ENCODE measurements at places on chromosomes 5 and 9.

- no peak for DNase-seq
Observed at GRCh38 chr5:148967783-148968182, 95.1 kb downstream of the SH3TC2 start.

- no peak for DNase-seq
Observed at GRCh38 chr9:91810286-91810905, 139.6 kb downstream of the ROR2 start.

DNA sequence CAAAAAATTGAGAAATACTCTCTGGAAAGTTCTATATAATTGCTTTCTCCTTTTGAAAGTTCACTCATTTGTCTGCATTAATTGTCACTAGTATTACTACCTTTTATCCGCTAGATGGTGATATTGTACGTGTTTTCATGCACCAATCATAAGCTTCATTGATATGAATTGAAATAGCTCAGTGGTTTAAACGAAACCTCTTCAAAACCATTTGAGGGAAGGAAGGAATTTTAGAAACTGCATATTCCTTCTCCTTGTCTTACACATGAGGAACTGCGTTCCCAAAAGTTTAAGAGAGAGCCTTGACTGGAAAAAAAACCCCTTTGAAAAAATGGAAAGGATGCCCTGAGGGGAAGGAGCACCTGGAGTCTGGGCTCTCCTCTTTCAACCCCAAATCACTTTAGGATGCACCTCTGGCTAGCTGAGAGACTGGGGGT, 98.6 kb downstream of the YTHDC2 start:
- no peak for DNase-seq

GRCh38 chr9:126347911-126348760, 21.5 kb downstream of the MVB12B start:
- DNase-seq, result no peak

DNA sequence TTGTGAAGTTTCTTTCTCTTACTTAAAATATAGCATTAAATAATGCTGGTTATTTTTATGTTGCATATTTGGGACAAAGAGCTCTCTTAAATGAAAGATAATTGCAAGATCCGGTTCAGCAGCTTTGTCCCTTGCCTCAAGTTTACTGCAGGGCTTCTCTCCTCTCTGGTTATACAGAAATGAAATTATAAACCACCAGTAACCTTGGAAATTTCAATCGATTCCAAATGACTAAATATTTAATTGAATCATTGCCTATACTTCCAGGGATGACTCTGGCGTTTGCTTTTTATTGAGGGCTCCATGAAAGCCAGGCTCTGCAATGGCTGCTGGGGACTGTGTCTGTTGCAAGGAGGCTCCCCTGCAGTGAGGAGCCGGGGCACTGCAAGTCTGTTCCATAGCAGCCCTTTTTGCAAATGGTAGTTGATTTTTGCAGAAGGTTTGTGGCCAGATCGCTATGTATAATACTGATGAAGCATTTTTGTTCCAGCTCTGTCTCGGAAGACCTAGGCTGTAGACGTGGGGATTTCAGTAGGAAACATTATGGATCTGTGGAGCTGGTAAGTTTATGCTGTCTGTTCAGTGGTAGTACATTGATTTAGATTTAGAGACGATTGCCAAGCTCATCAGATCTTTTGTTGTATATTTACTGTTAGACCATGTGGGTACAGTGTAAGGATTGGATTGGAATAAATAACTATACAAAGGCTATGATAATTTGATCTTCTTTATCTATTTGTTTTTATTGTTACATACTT, at the start of gene GARNL3:
TSS of gene GARNL3 (plus strand) at position 313 of the 758 bp plus-strand sequence. CDS start at position 417, 104 bp downstream.
- DNase-seq, result no peak

GRCh38 chr9:14212077-14212476, 101.9 kb downstream of the NFIB start:
- DNase-seq, result no peak

DNA sequence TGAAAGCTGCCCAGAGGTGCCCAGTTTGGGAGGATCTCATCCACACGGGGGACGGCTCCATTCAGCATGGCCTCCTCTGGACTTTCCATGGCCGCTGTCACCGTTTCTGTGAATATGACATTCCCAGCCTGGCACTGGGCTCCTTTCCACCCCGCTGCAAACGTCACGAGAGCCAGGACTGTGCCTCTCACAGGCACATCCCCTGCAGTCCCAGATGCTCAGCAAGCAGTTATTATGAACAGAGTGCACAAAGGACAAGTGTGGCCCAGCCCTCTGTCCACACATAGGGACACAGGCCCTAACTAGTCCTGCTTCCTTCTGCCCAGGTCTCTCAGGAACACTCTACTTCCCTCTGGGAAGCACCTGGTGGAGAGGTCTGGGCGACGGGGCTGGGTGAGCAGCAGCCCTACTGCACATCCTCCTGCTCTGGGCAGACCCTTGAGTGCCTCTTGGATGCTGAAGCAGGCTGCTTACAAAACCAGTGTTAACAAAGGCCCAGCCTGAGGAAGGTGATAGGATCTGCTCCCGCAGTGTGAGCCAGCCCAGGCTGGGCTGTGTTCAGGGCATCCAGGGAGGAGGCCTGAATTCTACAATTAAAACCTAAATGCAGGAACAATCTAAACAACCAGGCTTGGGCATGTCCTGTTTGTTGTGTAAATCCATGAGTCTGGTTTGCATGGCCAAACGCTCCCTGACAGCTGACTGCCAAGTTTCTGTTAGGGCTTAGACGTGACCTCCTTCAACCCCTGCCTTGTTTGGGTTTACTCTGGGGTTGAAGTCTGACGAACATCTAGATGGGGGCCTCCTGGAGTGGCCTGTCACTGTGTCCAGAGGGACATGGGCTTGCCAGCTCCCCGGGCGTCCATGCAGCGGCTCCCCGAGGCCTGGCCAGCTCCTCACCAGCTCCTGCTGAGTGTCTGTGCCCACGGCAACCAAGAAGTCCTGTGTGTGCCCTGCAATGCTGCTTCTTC, 269.8 kb downstream of the GADD45G start:
- DNase-seq, result no peak

DNA sequence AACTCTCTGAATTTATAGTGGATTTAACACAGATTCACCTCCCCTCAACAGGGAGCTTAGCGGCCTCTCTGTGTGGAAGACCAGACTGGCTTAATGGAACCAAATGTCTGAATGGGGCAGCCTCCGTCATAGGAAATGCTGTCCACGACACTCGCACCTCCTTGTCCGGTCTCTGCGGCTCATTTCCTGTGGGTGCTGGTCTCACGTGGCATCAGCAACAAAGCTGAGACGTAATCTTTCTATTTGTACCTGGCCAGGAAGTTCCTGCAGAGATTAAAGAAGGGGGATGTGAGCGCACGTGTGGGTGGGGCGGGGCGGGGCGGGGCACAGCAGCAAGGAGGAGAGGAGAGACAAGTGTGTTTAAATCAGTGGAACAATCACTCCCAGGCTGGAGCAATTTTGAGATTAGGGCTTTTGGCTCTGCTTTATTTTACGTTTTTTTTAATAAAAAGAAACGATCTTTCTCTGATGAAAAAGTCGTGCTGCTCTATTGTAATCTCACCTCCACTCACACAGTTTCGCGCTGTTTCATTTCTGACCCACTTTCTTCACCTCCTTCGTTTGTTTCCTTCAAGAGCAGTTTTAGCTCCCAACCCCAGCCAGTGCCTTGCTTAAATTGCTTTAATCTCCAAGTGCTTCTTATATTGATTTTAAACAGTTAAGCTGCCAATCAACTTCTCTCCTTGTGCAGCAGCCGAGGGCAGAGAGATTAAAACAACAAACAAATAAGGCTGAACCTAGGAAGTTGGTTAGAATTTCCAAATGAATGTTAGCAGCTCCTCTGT, 132.2 kb upstream of the ASTN2 start:
- no peak for DNase-seq

DNA sequence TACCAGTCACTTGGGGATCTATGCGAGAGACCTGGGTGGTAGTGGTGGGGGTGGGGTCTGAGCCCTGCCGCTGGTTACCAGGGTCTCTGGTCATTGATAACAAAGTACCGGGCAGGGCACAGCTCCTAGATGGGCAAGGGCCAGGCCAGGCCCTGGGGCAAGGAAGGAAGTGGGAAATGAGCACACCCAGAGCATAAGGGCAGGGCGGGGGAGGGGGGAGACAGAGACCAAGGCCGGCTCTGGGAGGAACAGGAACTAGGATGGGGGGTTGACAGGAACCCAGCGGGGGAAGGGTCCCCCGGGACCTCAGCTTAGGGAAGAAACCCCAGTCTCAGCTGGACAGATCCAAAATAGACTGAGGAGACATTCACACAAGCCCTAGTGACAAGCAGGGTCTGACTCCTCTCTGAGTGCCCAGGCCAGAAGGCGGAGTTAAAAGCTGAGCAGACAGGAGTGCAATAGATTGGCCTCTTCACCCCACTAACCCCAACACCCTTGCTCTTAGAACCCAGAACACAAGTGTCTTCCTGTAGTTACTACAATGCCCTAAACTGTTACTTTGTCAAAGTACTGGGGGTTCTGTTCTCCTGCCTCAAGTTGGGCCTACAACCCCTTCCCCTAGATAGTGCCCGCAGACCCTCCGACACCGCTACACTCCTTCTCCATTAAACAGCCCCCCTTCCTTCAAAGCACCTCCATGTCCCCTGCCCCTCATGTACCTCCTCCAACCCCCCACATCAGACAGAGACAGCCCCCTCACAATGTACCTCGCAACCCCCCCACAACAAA, 628 bp downstream of the ATOSB start:
- no peak for DNase-seq

DNA sequence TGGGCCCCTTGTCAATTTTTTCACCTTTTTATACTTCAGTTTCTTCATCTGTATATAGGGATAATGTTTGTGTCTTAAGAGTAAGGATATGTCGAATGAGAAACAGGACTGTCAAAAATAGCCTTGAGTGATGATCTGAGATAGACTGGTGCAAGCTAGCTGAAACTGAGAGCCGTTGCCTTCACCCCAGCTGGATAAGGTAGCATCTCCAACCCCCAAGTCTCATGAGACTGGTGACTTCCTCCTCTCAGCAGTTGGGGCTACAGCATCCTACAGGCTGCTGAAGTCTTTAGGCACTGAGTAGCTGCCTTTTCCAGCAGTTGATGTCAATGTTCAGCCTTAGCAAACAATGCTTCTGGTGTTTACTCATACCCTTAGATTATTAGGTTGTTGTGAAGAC, 330.2 kb downstream of the OSTF1 start:
- DNase-seq, result no peak

GRCh38 chr9:5364294-5365024, 24.8 kb upstream of the RLN1 start:
- no peak for DNase-seq

DNA sequence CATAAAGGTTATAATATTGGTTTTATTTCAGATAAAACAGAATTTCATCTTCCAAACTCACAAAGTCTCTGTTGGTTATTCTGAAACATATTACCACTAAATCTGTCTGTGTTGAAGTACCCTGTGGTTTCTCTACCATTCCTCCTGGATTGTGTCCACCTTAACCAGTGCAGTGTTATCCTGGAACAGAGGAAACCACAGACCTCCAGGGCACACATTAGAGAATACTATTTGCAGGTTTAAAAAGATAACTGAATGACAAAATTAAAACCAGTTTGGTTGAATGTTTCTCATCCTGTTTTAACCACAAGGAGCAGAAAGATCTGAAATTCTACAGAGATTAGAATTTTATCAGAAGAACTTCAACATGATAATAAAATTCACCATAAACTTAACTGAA, 251.8 kb downstream of the CWC27 start:
- no peak for DNase-seq

DNA sequence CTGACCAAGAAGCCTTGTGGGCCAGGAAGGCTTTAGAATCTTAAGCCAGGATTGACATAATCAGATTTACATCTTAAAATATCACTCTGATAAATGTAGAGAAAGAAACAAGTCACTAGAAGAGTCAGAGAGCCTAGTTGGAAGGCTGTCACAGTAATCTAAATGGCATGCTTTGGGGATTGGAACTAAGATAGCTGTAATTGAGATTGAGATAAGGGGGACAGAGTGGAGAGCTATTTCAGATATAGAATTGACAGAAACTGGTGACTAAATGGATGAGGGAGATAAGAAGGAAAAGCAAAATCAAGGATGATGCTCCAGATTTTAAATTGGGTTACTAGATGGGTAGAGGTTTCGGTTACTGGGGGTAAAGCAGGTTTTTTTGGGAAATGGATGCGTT, 100.5 kb downstream of the XRCC4 start:
- DNase-seq, result no peak

DNA sequence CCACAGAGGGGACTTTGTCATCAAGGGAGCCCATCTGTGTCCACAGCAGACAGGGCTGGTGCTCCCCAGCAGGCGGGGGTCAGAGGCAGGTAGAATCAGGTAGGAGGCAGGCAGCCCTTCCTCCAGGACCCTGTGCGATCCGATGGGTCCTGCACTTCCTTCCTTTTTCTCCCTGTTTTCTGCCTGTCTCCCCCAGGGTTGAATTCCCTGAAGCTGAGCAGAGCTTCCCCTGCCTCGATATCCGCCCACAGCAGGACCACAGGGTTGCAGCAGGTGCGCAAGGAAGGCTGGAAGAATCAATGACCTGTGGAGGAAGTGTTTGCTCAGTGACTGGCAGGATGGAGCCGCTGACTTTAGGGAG, 69.2 kb downstream of the MRPL36 start:
- no peak for DNase-seq

DNA sequence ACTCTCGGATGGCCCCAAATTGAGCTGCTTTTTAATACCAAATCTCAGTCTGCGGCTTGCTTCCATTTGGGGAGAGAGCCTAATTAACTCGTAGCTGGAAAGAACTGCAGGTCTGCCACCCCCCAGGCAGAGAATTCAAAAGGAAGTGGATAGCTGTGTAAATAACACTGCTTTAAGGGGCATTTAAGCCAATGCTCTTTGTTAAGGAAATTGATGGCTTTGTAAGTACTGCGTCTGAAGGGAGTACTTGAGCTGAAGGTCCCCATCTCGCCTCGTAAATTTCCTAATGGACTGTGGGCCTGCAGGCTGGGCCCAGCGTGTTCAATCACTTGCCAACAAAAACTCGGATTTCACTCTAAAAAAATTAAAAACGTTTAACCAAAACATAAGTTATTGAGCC, 132.7 kb downstream of the PAPPA start:
- peak; percentile 74 for DNase-seq

GRCh38 chr9:37030611-37030939, 3.5 kb downstream of the PAX5 start:
- DNase-seq, result no peak

DNA sequence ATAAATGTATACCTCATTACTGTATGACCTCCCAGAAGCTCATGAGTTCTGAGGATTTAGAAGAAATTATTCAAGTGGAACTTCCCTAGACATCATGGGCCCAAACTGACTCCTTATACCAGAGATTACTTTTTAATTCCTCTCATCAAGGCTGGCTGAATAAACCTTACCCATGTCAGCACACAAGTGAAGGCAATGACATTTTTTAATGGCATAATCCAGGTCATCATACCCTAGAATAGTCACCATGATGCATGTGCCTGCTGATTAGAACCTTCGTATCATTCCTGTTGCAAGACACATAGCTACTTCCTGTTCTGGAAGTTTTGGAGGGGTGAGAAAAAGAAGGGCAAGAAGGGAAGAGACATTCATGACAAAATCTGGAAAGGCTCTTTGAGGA, 49.8 kb upstream of the IFNK start:
- DNase-seq, result no peak

Measured in iPS DF 6.9 (cell line).